ENCODE measurements at places on chromosomes 12 and 14.
A peak's percentile ranks its signal among the peaks of the same experiment; 100 is the strongest.

DNA sequence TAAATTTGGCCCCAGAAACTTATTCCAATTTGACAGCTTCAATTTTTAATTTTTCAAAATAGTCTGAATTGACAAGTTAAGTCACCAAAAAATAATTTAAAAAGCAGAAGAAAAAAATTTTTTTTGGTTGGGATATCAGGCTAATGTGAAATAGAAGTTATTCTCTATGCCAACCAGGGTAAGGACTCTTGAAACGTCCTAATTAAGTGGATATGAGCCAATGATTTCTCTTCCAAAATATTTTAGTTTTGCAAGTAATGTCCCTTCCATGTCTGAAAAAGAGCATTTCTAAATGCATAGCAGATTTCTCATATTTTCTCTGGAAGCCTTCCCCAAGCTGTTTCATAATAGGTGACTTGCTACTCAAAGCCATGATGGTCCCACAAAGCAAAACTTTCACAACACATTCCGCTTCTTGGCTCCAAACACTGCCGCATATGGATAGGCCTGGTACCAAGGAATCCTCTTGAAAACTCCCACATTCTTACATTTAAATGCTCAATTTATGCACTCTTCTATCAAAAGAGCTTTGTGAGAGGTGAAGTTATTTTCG, 65.1 kb downstream of the SIX6 start:
- DNase-seq: peak; percentile 55

- DNase-seq: no peak
Observed at GRCh38 chr12:58186914-58187313, 245.5 kb downstream of the ATP23 start.

DNA sequence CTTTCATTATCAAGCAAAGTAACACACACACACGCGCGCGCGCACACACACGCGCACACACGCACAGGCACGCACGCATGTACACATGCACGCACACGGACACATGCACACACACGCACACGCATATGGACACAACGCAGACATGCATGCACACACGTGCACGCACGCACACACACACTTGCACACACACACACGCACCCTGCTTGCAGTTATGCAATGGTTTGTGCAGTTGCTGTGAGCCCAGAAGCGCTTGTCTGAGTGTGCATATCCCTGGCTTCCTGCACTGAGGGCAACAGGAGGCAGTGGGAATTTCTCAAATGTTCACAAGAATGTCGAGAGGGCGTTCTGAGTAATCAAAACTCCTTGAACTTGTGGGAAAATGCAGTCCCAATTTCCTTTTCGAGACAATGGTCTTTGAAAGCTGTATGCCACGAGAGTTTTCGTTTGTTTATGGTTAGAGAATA, 41.6 kb downstream of the NFKBIA start:
- no peak for DNase-seq

DNA sequence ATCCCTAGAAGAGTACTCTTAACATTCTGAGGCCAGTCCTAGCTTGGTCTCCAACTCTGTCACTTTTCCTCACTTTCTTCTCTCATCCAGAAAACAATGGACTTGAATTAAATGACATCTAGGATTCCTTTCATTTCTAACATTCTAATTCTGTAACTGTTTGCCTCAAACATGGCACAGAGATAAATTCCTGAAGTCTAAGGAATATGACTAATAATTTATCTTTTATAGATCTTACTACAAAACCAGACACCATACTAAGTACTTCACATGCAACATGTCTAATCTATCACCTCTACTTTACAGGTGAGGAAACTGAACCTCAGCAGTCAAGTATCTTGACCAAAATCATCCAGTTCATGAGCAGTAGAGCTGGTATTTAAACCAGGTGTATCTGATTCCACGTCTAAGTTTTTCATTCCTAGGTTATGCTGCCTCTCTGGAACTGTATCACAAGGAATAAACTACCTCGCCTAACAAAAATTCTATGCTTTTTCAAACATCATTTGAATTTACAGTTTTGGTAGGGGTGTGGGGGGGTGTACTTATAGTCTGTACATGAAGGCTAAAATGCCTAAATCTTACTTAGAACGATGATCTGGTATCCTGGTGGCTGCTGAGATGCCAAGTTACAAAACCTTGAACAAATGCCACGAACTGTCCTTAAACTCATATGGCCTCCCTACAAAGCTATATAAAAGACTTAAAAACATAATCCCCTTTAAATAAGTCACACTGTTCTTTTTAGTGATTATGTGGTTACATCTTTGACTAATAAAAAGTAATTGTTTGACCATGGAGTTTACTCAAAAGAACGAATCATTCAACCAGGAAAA, 41.6 kb downstream of the ATXN2 start:
- no peak for DNase-seq
